Stimulated activated CD8-positive, alpha-beta memory T cell treated with anti-CD3 and anti-CD28 coated beads, Interleukin-15, amount 100 ng/mL, for 1 hour (primary cell): ENCODE measurements at places on chromosomes 7 and 10.

- DNase-seq = no peak
Observed at GRCh38 chr10:124286621-124287020, 132.1 kb downstream of the OAT start.

DNA sequence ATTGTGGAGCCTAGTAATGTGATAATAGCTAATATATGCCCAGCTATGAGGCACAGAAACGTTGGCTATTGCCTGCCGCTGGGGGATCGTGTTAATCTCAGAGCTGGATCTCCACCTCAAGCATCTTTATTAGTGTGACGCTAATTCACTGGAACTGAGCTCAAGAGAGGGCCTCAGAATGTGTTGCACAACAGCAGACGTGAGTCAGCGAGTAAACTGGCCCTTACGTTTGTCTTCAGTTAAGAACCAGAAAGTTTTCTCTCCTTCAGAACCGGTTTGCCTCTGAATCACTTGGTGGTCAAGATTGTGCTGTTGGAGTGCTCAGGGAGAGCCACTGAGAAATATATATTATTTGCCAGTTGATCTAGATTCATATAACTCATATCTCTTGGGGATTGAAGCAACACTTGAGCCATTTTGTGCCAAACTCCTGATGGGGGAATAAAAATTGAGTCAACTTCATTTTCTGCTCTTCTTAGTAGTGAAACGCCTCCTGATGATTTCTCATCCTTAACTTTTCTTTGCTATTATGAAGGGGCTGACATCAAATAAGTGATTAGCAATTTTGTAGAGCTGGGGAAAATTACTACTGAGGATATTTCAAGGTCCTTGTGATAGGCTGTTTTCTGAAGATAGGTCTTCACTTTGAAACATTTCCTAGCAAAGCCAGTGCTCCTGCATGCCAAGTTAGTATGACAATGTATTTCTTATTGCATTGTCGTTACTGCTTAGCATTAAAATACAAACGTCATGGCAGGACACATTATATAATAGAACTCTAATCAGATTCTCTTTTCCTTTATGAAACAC is 22.3 kb downstream of the BZW2 start:
- no peak for DNase-seq

DNA sequence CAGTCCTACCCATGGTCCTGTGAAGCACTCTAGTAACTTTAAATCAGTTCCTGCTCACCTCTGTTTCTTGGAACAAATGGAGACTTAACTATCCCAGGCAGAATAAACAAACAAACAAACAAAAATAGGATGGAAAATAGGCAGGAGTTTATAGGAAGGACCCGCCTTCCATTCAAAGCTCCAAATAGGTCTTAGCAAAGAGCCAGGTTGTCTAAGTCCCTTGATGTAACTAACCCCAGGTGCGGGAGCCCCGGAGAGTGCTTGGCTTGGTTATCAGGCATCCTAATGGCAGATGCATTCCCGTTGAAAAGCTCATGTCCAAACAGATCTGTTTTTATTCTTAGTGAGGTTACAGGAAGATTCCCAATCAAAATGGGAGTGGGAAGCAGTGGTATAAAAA is 2.2 kb downstream of the IFIT2 start:
- no peak for DNase-seq

GRCh38 chr10:6348096-6348874 is 145.6 kb downstream of the PFKFB3 start:
- DNase-seq = peak; percentile 45

GRCh38 chr10:92696606-92697383 is 7.0 kb downstream of the HHEX start:
- DNase-seq = no peak

GRCh38 chr7:43953071-43953470 is 26.8 kb downstream of the UBE2D4 start:
- no peak for DNase-seq

DNA sequence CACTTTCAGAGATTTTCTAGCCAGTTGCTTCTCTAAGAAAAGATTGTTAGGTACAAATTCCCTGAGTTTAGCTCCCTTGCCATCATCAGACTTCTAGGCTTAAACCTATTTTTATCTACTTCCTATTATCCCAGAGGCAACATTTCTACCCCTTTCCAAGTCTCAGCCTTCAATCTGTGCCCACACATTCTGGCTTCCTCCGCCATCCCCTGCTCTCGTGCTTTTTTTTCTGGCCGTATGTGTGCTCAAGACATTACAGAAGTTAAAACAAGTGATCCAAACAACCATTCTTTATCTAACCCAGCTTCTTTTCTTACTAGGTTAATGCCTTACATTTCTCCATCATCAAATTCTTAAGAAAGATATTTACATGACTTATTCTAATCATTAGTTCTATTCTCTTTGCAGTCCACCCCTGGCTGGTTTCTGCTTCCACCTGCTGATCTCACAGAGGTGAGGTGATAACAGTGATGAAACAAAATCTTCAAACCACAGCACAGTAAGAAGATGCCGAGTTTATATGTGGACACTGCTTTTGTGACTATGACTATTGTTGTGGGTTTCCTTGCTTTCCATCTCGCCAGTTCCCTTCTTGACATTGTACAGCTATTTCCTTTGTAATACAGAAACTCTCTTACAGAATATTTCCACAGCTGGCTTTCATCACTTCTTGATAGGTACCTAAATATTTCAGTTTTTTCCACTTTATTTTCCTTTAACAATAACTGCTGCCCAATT is 18.3 kb upstream of the CDK6 start:
- no peak for DNase-seq

GRCh38 chr7:111678986-111679385 is 116.7 kb upstream of the IMMP2L start:
- DNase-seq = no peak

GRCh38 chr10:47354165-47354564 is 6.0 kb downstream of the RBP3 start:
- DNase-seq = no peak

DNA sequence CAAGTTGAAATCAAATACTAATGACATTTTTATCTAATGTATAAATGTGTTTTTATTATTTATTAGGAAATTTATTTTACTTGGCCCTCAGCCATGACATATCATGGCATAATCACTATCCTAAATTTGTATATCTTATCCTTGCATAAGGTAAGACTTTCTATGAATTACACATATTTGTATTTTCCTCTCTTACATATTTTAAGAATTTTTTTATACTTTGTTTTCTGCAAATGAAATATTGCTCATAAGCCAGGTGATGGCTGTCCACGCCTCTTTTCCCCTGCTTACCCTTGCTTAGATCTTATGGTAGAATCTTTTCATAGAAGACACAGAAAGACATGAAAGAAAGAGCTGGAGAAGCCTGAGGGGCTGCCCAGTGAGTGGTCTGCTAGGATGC is 48.2 kb downstream of the IKZF1 start:
- DNase-seq = no peak

GRCh38 chr7:118369987-118370386 is 145.5 kb downstream of the ANKRD7 start:
- no peak for DNase-seq

DNA sequence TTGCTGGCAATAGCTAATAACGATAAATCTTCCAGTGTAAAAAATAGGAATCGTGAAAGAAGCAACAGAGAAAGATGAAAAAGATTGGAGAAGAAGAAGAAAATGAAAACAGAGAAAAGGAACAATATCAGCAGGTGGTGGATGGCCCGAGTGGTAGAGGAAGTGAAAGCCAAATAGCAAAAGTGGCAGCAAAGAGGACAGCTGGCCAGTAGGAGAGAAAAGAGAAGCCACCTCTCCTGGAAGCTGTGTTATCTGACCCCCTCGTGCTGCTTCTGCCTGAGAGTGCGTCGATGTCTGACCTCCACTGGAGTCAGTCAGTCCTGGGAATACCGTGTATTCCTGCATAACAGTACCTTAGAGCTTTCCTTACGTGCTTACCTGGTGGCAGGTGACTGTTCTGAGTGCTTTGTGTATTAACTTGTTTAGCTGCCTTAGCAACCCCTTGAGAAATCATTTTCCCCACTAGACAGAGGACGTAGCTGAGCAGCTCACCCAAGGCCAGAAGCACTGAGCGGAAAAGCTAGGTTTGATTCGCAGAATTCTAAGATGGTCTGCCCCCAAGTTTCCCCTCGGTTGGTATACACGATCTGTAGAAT is 88.3 kb downstream of the CHN2 start:
- no peak for DNase-seq

DNA sequence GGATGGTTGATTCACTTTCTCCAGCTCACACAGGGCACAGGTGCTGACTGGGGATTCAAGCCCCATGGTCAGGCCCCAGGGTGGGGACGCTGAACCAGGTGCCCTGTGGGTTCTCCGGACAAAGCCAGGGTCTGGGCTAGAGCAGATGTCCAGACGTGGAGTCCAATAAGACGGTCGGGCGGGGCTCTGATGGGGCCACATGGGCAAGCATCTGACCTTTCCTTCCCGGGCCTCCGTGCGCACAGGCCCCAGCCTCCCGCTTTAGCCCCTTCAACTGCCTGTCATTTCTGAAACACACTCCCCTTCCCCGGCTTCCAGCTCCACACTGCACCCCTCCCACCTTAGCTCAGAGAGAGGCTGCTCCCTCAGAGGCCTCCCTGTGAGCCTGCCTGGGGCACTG is 153.0 kb upstream of the PPP2R2D start:
- DNase-seq = no peak

- DNase-seq = no peak
Observed at GRCh38 chr7:11831736-11832495, at the start of gene THSD7A. Gene THSD7A (minus strand): TSS chr7:11832198. CDS start chr7:11831946, 252 bp downstream.

- no peak for DNase-seq
Observed at GRCh38 chr10:30827531-30828120, 198.1 kb upstream of the LYZL2 start.

DNA sequence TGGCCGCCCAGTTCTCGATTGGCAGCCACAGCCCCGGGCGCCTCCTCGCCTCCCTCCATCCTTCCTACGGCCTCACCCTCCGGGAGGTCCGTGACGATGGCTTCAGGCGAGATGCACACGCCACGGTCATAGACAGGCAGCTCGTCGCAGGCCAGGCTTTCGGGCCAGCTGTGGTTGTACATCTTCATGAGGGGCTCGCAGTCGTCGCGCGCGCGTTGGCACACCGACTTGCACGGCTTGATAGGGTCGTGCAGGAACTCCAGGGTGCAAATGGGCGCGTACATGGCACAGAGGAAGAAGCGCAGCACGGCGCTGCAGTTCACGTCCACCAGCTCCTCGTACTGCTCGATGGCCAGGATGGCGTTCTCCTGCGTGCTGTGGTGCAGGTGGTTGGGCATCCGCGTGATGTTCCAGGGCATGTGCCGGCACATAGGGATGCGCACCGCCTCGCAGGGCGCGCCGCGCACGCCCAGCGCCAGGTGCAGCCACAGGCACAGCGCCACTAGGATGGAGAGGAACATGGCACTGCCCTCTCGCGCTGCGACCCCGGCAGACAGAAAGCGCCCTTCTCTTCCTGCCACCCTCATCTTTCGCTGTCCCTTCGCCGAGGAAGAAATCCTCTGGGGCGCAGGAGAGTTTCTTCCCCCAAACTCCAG is 472 bp downstream of the SFRP4 start:
- DNase-seq = no peak

GRCh38 chr10:104099269-104099668 is 13.6 kb upstream of the COL17A1 start:
- no peak for DNase-seq

DNA sequence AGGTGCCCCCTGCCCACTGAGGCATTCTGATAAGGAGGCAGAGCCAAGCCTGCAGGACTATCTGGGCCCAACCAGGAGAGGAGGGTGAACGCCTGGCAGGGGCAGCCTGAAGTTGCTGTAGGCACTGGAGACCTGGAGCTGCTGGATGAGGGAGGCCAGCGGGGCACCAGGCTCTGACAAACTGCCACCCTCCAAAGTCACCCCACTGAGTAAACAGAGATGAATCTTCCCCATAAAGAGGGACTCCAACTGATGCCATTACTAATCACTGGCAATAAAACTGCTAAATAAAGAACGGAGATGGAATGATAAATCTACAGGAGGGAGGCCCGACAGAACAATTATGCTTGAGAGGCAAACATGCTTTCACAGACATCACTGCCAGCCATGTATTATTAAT is 44.2 kb downstream of the DRGX start:
- DNase-seq = no peak

GRCh38 chr7:136293272-136293671 is 316.1 kb upstream of the MTPN start:
- no peak for DNase-seq

DNA sequence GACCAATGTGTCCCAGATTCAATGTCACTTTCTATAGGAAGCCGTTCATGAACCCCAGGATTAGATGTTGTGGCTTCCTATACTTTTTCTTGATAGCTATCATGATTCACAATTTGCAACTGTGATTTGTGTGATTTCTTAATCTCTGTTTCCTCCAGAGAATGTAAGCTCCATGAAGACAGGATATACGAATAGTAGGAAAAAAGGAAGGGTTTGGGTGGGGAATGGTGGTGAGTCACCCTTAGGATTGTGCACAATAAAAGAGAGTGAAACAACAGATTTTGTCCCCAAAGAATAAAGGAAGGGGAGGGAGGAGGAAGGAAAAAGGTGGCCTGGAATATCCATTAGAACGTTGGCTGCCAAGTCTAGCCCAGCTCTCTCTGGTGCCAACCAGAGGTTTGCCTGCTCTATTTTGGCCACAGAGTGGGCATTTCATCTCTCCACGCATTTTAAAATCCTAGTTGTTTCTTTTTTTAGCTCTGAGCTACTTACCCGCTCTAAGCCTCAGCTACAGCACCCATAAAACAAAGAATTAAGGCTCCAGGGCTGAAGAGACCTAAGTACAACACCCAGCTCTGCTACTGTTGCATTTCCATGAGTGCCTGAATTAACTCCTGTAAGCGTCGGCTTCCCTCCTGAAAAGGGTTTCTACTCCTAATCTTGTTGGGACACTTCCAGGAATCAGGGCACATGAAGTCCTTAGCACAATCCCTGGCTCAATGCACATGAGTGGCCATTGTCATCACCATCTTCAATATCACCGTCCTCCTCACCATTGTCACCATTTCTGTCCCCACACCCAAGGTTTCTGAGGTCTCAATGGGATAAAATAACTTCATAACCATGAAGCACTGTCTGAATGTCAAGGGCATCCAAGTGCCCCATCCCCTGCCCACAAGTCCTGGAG is 3.5 kb downstream of the HK1 start:
- no peak for DNase-seq

DNA sequence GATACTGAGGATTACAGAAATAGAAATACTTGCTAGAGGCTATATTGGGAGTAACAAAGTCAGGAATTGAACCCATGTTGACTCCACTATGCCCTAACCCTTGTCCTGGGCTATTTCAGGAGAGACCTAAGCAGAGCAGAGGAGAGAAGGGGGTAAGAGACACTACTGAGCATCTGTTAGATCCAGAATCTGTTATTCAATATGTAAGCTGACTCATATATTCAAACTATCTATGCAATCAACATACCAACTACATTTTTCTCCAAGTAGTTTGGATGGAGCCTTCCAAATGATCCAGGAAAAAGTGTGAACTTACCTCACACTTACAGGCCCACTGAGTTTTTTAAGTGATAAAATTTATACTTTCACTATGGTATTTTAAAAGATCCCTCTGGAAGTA is 216.1 kb downstream of the IMMP2L start:
- no peak for DNase-seq

GRCh38 chr7:148615085-148615730 is 24.6 kb downstream of the C7orf33 start:
- no peak for DNase-seq

DNA sequence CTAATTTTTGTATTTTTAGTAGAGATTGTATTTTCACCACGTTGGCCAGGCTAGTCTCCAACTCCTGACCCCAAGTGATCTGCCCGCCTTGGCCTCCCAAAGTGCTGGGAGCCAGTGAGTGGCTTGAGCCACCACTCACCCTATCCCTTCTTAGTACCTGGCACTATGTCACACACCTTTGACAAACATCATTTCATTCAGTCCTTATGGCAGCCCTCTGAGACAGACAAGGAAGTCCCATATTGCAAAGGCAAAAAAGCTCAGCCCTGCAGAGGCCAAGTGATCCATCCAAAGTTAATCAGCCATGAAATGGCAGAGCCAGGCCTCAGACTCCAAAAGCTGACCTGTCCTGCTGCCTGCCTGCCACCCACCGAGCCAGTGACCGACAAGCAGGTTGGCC is 39.9 kb upstream of the ECHDC3 start:
- DNase-seq = no peak
